NCI-H69 (cell line): ENCODE measurements at places on chromosomes 11 and 22.
A peak's percentile ranks its signal among the peaks of the same experiment; 100 is the strongest.

DNA sequence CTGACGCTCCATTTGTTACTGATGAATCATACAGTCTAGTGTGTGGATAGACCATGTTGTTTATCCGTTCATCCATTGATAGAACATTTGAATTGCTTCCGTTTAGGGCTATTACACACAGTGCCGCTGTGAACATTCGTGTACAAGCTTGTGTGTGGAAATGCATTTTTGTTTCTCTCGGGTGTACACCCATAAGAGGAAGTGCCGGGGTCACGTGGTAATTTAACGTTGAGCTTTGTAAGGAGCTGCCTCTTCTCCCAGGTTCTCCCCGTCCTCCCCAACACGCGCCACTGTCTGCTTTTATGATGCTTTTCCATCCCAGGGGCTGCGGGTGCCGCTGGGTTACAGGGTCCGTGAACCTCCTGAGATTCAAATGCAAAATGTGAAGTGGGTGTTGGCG, 142.3 kb downstream of the IGLL1 start:
- DNase-seq, result no peak

GRCh38 chr11:45646275-45646927, 19.0 kb downstream of the CHST1 start:
- peak; percentile 16 for DNase-seq

DNA sequence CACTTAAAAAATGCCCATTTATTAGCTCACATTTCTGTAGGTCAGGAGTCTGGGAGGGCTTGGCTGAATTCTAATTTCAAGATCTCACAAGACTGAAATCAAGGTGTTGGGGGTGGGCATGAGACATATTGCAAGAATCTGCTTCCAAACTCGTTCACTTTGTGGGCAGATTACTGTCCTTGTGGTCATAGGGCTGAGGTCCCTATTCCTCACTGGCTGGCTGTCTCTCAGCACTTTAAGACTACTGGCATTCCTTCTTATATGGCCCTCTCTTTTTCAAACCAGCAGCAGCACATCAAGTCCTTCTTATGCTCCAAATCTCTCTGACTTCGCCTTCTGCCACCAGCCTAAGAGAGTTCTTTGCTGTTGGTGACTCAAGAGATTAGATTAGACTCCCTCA, 27.8 kb upstream of the MYOD1 start:
- DNase-seq, result no peak

DNA sequence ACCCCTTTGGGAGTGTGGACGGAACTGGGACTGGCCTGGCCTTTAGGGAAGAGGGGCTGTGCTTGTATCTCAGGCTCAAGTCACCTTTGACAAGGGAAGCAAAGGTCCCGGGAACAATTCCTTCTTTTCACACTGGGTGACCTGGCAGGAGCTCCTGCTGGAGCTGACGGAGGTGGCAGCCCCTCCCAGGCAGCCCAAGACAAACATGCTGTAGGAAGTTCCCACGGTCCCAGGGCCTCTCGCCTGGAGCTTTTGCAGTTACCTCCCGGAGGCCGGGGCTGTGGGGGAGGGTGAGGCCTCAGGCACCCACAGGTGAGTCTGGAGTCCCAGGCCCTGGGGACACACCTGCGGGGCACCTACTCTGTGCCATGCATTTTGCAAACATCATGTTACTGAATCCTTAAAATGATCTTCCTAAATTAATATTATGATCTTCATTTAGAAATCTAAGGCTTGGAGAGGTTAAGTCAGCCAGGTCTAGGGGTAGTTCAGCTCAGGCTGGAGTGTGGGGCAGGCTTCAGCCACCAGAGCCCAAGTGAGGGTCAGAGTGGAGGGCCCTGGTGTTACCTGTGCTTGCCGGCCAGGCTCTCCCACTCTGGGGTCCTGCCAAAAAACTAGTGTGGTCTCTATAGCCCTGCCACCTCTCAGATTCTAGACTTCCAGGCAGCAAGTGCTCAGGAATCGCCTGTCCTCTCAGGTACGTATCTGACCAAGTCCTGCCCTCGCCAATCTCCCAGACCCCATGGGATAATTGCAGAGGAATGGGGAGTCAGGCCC, 15.7 kb upstream of the MYEOV start:
- no peak for DNase-seq

- no peak for DNase-seq
Measured at GRCh38 chr11:107991868-107992414, 16.8 kb upstream of the CUL5 start.

GRCh38 chr11:69868006-69868810, 49.0 kb upstream of the FGF3 start:
- DNase-seq, result no peak

DNA sequence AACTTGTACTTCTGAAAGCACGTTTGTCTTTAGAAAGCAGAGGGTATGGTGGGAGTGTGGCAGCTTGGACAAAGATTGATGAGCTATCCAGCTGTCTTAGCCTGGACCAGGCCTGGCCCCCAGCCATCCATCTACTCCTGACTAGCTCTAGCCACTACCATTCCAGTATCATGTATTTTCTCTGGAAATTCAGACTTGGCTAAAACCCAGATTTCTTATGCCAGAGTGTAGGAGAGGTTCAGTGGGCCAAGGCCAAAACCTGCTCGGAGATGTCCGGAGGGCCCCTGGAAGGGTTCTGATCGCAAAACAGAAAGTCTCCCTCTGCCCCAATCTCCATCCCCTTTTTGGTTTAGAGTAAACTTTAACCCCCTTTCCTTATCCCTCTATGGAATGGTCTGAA, 24.8 kb upstream of the MTCH2 start:
- peak; percentile 14 for DNase-seq

- DNase-seq, result no peak
Measured at GRCh38 chr22:39967103-39967829, 7.1 kb downstream of the TMA7B start.

GRCh38 chr22:46484861-46485595, 52.4 kb downstream of the CELSR1 start:
- DNase-seq, result no peak

- DNase-seq, result no peak
Measured at GRCh38 chr22:47259049-47259448, 496.6 kb downstream of the TBC1D22A start.

GRCh38 chr22:17906978-17907747, 117.2 kb downstream of the MICAL3 start:
- no peak for DNase-seq

GRCh38 chr22:47173535-47174021, 411.1 kb downstream of the TBC1D22A start:
- DNase-seq, result no peak

DNA sequence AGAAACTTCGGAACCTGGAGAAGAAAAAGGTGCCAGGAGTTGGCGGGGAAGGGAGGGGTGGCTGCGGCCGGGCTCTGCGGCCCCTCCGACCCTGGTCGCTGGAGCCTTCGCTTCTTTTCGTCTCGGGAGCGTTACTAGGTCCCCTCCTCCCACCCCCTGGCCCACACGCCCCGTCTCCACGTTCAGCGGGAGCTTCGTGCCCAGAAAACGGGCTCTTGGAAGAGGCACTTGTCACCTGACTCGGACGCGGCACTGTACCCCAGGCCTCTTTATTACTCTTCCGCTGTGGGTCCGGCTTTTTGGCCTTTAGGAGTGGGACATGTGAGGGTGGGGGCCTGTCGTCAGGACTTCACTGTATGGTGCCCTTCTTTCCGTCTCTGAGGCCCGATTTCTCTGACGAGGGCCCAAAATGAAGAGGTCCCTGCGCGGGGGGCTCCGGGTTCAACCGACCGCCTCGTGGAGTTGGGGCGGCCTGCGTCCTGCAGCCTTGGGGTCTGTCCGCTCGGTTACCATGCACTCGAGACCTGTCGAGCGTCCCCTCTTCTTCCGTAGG, 1.2 kb downstream of the CAPRIN1 start:
- peak; percentile 61 for DNase-seq

GRCh38 chr22:17951315-17951714, 73.0 kb downstream of the MICAL3 start:
- DNase-seq, result no peak

DNA sequence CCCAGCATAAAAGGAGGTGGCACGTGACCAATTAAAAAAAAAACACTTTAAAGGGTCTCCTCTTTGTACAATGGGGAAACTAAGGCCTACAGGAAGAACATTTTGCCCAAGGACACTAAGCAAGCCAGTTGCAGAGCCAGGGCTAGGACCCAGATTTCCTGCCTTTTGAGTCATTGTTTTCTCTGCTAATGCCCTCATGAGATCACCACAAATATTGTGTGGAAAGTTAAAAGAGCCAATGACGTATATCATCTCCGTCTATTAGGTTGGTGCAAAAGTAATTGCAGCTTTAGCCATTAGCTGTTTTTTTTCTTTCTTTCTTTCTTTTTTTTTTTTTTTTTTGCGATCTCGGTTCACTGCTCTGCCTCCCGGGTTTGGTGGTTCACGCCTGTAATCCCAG, 24.1 kb upstream of the LRRC32 start:
- no peak for DNase-seq

- no peak for DNase-seq
Measured at GRCh38 chr11:106398502-106399075, 321.1 kb downstream of the AASDHPPT start.

DNA sequence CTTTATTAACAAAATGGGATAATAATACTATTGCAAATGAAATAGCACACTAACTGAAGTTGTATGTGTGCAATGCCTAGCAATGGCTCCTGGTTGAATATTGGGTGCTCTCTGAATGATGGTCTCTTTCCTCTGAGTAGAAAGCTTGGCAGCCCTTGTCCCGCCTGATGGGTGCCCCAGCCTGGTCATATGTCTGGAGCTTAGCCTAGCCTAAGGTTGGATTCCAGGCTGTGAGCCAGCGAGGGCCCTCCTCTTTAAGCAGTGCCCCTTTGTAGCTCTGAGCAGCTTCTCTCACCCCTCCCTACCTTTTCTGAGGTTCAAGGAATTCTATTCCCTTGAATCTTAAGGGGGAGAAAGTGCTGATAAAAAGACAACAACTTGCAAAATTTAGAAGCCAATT, 499.9 kb downstream of the NTM start:
- DNase-seq, result no peak

- DNase-seq, result no peak
Measured at GRCh38 chr11:134398644-134399292, 13.3 kb downstream of the B3GAT1 start.

DNA sequence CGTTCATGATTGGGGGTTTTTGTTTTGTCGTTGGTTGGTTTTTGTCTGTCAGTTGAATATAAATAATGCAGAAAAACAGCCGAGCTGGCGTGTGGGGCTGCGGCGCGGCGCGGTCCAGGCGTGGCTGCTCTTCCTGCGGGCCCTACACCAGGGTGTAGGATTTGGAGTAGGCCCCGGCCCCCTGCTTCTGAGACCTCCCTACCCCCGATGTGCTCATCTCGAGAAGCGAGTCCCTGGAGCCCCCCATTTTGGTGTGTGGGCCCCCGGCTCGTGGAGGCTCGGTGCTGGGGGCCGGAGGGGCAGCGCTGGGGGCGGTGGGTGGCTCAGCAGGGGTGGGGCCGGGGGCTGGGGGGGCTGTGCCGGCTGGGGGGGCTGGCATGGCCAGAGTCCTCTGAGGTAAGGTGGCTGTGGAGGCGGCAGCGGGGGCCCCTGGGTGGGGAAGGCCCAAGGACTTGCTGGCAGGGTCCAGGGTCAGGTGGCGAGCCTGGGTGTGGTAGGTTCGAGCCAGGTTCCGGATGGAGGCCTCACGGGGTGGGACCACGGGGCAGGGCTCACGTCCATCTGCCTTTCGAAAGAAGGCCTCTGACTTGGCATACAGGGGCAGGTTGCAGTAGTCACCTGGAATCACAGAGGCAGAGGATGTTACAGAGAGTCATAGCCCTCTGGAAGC, 100.7 kb downstream of the CEP164 start:
- no peak for DNase-seq

DNA sequence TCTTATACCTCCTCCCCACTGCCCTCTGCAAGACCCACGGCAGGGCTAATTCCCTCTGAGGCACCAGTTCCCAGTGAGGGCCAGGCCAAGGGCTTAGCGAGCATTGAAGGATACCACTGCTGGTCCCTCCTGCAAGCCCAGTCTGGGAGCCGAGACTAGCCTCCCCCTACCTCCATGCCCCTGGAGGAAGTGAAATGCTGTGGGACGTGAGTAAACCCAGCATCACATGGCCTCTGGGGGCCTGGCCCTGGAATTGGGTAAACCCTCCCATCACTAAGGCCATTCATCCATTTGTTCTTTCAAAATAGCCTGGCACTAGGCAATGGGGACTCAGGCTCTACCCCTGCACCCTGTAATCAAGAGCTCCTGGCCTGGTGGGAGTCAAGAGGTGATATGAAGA, 24.7 kb downstream of the ARAP1 start:
- no peak for DNase-seq

GRCh38 chr11:65388731-65389130, 2.3 kb downstream of the FRMD8 start:
- DNase-seq, result no peak

DNA sequence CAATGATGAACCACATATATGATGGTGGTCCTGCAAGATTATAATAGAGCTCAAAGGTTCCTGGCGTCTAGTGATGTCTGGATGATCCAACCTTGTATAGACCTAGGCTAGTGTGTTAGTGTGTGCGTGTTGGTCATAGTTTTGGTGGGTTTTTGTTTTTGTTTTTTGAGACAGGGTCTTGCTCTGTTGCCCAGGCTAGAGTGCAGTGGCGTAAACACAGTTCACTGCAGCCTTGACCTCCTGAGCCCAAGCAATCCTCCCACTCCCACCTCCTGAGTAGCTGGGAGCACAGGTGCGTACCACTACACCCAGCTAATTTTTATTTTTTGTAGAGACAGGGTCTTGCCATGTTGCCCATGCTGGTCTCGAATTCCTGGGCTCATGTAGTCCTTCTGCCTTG, 9.4 kb downstream of the CASTOR1 start:
- no peak for DNase-seq

GRCh38 chr11:45392591-45393091, 106.5 kb upstream of the SYT13 start:
- peak; percentile 25 for DNase-seq

DNA sequence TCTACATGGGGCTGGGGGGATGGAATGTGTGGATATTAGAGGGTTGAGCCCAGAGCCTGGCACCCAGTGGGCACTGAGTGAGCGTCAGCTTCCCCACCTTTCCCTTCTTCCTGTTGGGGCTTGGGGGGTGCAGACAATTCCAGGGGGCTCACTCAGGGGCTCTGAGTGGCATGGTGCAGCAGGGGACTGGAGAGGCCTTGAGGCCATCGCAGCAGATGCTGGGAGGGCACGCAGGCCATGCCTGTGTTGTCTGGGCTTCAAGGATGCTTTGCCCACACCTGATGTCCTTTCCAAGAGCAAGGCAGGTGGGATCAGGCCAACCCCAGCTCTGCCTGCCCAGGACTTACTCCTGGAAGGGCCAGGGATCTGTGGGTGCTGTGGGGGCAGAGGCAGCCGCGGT, 11.2 kb upstream of the TTLL12 start:
- DNase-seq, result no peak

GRCh38 chr11:125621995-125622394, 3.0 kb upstream of the CHEK1 start:
- peak; percentile 4 for DNase-seq
